ENCODE measurements at places on chromosomes 6 and 20.

- DNase-seq, result peak; percentile 83
These were observed at the start of gene GMDS for GRCh38 chr6:2245103-2245876. Gene GMDS, minus strand, starts transcription at chr6:2245605.

GRCh38 chr20:19540392-19540791 lies 217.7 kb upstream of the RIN2 start:
- DNase-seq, result no peak

- no peak for DNase-seq
These were observed 410.2 kb downstream of the MEI4 start for GRCh38 chr6:78062993-78063392.

DNA sequence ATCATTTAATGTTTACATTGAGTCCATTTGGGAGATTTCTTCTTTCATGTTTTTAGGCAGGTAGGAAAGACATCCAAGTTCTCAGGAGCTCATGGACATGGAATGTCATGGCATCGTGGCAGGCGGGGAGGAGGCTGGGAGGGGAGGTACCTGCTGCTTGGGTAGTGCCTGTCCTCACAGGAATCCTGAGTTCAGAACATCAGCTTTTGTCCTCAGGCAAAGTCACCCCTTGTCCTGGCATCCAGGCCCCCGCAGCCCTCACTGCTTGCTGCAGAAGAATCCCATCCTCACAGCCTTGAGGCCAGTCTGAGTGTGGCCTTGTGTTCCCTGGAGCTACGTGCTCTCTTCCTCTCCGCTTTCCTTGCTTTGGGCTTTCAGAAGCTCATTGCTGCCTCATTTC lies 157.4 kb downstream of the CFAP61 start:
- no peak for DNase-seq

DNA sequence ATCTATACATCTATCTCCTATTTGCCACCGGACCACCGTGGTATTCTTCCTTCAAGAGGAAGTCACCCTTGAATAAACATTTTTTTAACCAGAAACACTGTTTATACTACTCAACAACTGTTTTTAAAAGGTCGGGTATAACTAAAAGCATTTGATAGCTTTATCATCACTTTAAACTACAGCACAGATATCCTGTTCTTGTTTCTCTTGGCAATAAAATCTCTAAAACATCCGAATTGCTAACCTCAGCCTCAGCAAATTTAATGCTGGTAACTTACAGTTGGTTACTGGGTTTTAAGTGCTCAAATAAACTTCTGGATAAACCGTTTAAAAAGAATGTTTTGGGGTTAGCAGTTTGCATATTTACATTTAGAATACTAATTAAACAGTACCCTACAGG lies 20.4 kb downstream of the ZUP1 start:
- DNase-seq, result no peak

DNA sequence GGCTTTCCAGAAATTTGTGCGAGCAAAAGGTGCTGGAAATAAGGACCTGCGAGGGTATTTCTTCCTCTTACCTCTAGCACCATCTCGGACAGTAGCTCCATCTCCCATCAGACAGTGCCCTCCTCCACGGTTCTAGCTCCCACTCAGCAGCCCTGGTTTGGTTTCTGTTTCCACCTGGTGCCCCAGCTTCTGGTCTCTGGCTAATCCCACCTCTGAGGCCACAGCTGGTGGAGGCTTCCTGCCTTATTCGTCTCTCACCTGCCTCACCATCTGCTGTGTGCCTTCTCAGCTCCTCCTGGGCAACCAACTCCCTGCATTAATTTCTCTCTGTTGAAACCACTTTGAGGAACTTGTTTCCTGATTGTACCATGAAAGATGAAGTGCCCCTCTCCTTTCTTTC lies 162.4 kb upstream of the CDYL start:
- DNase-seq, result no peak
